ENCODE measurements at places on chromosomes 7 and 10. TPM values are rescaled to one million over a fixed set of nuclear protein-coding genes. Genes with fewer than 3 reads are reported as not detected.

DNA sequence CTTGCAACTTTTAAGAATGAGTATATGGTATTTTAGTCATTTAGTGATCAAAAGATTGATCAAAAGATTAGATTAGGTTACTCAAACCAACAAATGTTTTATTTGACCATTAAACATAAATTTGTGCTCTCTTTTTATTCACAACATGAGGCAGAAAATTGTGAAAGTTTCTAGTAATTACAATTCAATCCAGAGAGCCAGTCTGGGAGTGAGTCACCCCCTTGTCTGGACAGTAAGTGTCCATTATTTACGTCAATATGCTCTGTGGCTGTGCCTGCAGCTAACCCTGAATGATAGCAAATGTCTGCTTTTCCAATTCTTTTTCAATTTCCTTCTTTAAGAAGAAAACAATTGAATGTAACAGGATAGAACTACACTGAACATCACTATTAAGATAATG, 27.9 kb downstream of the GNG11 start:
- peak; percentile 53 for DNase-seq

DNA sequence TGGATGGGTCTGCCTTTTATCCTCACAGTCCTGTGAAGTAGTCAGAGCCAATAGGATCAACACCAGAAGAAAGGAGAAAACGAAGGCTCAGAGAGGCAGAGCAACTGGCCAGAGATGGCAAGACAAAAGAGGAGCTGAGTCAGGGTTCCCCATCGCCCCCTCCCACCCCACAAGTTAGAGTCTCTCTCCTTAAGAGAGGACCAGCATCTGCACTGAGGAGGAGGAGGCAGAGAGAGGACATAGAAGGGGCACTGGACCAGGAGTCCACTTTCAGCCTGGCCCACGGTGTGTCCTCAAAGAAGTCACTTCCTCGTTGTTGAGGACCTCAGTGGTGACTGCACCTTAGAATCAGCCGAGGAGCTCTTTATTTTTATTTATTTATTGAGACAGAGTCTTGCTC, 11.6 kb downstream of the SPOCK2 start:
- no peak for DNase-seq

DNA sequence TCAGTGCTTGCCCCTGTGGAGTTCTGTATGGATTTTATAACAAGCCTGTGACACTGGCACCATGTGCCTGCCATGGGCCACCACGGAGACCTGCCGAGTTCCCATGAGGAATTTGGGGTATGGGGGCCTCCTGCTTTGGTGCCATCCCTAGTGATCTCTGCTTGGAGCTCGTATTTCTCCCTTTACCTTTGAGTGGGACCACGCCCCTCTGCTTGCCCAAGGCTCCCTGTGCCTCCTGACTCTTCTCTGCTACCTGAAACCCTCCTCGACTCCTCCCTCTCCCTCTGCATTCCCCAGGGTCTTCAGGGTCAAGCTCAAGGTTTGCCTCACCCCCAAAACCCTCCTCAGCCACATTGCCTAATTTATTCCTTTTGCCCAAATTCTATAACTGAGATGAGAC, 225.0 kb downstream of the BUB3 start:
- DNase-seq = no peak

GRCh38 chr10:13706175-13706574, 119.4 kb downstream of the PRPF18 start:
- DNase-seq = no peak

GRCh38 chr7:76020031-76020714, 25.8 kb upstream of the TMEM120A start:
- peak; percentile 71 for DNase-seq

CHST12 gene
- total RNA-seq = 18.8 TPM

DNA sequence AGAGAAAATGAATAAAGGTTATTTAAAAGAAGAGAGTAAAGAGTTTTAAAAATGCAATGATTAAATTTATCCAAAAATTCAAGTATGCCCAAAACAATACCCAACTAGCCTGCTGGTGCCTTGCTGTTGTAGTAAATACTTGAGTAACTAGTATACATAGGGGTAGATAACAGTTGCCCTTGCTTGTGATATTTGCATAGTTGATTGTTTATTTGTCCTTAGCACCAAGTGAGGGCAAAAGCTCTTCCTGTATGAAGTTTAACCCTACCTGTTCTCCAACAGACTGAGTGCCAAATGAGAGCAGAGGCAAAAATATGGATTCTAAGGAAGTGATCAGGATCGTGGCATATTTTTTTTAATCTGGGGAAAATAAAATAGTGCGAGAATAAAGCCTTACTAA, 85.0 kb downstream of the PTN start:
- DNase-seq = no peak

GRCh38 chr7:522071-522950, 2.7 kb upstream of the PDGFA start:
- no peak for DNase-seq

DNA sequence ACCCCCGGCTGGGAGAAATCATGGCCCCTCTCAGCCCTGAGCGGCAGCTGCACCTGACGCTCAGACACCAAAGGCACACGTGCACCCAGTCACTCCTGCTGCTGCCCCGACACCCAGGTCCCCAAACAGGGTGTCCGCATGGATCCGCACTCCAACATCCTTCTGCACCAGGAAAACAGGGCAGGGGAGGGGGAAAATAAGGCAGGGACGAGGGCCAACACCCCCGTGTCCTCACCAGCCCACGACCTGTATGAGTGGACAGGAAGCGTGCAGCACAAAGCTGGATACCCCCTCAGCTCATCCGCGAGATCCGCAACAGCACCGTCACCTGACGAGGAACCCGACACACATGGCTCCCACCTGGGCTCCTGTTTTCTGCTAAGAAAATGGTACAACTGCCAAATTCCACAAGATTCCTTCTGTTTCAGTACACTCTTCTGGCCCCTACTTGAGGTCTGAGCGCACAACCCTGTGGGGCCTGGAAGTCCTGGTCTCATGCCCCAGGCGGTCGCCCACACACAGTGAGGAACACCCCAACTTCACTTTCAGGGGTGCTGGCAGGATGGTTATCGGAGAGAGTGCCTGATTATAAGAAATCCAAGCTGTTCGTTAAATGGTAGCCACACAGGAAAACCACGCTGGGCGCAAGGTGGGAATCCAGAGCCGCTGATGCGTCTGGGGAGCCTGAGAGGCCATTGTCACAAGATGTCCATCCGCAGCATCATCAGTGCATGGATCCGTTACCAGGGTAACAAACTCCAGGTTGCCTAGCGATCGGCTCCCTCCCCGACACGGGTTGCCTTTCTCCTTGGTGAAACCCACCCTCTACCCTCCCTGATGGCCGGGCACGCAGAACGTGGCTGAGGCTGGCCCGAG, 63.6 kb downstream of the ZRANB1 start:
- no peak for DNase-seq

DNA sequence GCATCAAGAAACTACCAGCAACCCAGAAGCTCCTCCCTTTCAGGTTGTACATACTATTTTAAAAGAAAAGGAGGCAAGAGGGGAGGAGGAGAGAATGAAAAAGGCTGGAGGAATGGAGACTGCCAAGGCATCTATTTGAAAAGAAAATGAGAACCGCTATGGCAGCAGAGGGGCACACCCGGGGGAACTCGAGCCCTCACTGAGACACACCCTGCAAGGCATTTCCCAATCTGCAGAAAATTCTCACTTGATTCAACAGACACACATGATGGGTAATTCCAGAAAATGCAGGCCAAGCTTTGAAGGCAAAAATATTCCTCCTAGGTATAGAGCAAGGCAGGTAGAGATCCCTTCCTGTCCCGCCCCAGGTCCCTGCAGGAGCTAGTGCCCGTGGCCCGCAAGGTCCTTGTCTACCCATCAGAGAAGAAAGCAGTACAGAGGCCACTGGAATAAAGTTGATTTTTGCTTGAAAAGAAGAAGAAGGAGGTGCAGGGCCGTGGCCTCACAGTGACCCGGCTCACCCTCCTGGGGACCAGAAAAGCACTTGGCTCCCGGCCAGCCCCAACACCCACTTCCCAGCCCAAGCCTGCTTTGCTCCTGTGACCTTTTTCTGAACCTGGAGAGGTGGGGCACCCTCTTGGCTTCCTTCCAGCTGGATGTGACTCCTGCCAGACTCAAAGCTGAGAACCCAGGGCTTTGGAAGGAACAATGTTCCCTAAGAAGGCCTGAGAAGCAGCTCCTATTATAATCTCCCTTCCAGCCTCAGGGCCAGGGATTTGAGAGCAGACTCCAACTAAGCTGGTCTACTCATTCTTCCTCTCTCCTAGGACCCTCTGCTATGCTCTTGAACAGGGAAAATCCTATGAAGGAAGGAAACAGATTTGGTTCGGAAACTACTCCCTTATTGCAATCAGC, 6.2 kb upstream of the PIK3CG start:
- DNase-seq = peak; percentile 42

JAKMIP3 gene
- total RNA-seq = 0.43 TPM

- DNase-seq = no peak
Observed at GRCh38 chr10:117734731-117735405, 192.3 kb downstream of the EMX2 start.

TMEM196 gene
- not detected for total RNA-seq

GRCh38 chr7:79837915-79838314, 296.7 kb upstream of the GNAI1 start:
- no peak for DNase-seq

- DNase-seq = no peak
Observed at GRCh38 chr7:106486331-106486730, 174.6 kb downstream of the CCDC71L start.

DNA sequence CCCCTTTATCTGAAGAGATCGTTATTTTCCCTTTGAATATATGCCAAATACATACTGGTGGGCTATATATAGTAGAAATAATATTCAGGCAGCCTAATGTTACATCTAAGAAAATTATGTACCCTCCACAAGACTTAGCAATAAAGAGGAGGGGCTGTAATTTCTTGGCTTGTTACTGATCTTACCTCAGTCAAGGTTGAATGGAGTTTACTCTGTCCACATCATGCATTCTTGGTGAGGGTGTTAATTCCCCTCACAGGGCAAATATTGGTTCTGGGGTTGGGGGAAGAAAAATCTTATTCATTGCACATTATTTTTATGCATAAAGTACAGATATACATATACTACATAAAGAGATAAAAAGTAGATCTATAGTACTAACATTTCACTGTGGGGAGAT, 145.8 kb upstream of the ANK3 start:
- DNase-seq = no peak

PTPRZ1 gene
- 0.39 TPM for total RNA-seq

TLX1 gene
- not detected for total RNA-seq

- DNase-seq = no peak
Observed at GRCh38 chr10:19626156-19626555, 190.1 kb upstream of the PLXDC2 start.

DNA sequence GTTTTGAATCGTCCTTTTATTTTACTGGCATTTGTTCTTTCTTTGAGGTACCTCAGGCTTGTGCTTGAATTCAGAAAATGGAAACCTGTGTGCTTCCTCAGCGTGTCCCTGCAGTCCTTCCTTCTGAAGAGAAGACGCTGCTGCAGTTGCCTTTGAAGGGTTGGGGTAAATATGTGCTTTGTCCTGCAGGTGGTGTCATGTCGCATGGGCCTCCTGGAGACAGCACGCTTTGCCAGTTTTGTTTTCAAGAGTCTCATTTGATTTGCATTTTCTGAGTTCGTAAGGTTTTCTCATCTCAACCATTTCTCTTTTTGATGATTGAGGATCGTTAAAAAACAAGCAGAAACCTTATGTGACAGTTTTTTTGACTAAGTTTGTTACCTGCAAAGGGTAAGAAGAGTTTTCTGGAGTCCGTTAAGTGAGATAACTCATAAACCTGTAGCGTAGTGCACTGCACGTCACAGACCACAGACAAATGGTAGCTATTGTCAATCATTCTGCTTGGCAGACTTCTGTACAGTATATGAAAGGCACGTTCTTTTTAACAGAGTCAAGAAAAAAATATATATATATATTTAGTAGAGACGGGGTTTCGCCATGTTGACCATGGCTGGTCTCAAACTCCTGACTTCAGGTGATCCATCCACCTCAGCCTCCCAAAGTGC, 57.0 kb downstream of the CDC123 start:
- DNase-seq = peak; percentile 9

DNA sequence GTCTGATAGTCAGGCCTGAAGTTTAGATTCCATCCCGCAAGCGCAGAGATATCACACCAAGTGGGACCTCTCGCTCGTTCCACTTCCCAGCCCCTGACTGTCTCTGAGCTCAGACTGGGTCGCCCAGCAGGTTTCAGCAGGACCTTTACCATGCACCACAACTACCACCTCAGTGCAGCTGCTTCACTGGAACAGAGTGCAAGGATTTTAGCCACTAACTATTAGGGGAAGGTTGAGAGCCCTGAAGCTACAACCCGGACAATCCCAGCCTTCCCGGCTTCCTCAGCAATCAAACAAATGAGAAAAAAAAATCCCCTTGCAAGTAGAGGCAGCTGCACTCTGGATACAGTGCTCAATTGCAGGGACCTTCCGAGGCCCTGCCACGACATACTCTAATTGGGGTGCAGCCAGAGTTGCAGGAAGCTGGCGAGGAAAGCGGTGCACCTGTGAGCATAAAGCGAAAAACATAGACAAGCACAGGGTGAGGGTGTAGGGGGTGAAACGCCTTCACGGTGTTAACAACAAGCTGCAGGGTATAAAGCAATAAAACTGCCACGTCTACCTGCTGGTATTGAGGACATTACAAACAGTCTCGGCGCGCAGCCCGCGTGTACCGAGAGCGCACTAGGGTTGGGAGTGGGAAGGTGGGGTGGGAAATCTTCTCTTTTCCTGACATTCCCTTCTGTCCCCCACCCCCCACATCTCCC, 2.6 kb upstream of the DLX6 start:
- DNase-seq = no peak

DNA sequence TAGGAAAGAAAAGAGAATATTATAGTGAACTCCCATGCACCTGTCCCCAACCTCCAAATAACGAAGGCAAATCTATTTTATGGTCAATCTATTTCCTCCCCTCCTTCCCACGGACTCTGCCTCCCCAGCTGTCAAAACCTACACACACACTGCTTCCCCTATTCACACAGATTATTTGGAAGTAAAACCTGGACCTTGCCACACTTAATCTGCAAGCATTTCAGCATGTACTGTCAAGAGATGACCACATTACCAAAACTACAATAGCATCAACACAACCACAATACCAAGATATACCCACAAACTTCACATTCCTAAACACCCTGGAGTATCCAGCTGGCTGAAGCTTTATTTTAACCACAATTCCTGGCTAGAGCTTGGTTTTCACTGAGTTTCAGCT, 27.8 kb upstream of the KCNK18 start:
- DNase-seq = peak; percentile 49

DNA sequence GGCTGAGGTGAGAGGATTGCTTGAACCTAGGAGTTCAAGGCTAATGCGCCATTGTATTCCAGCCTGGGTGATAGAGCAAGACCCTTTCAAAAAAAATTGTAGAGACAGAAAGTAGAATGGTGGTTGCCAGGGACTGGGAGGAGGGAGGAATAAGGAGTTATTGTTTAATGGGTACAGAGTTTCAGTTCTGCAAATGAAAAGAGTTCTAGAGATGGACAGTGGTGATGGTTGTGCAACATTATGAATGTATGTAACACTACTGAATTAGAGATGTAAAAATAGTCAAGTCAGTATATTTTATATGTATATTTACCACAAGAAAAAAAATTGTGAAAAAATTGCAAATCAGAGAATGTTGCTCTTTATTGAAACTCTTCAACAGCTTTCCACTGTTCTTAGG, 266.5 kb upstream of the NPY start:
- DNase-seq = no peak
